ENCODE measurements at places on chromosomes 3 and 15.

GRCh38 chr15:51244423-51244869 lies 94.0 kb downstream of the CYP19A1 start:
- DNase-seq: no peak

GRCh38 chr15:67813104-67813634 lies 12.1 kb upstream of the SKOR1 start:
- DNase-seq: no peak

DNA sequence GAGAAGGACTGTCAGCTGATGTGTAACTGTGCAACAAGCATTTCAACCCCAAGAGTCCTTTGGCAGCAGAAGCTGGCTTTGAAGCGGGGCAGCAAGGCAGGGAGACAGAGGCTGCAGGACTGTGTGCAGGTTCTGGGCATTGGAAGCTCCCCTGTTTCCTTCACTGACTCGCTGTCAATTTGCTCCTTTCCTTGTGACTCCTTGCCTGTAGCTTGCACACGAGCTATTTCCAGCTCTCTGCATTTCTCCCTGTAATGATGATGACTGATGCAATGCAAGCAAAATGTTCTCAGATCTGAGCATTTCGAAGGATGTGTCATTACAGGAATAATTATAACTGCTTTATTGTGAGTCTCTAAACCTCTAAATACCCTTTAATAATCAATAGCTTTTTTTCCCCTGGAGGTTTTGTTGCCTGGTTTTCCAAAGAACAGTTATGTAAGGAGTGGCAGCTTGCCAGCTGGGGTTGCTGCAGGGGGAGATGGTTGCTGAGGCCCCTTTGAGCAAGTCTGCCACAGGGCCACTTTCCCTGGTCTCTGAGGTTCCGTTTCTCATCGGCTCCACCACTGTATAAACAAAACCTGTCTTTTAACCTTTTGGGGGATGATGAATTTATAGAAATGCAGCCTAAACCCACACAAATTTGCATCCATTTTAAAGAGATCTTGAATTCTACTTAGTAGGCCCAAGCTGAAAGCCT lies 2.8 kb downstream of the APOD start:
- DNase-seq: no peak

DNA sequence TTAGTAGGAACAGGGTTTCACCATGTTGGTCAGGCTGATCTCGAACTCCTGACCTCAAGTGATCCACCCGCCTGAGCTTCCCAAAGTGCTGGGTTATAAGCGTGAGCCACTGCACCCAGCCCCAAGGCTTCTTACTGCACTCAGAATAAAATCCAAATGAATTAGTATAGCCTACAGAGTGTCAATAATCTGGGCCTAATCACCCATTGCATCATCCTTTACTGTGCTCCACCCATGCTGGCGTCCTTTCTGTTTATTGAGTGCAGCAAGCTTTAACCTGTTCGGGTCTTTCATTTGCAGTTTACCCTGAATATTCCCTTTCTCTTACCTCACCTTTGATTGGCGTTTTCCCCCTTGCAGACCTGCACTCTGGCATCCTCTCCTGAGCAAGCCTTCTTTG lies 77.7 kb downstream of the CEP63 start:
- DNase-seq: no peak
